Stimulated activated naive CD8-positive, alpha-beta T cell treated with anti-CD3 and anti-CD28 coated beads, Interleukin-15, amount 100 ng/mL, for 72 hours (primary cell): ENCODE measurements at places on chromosomes 16 and 17.

DNA sequence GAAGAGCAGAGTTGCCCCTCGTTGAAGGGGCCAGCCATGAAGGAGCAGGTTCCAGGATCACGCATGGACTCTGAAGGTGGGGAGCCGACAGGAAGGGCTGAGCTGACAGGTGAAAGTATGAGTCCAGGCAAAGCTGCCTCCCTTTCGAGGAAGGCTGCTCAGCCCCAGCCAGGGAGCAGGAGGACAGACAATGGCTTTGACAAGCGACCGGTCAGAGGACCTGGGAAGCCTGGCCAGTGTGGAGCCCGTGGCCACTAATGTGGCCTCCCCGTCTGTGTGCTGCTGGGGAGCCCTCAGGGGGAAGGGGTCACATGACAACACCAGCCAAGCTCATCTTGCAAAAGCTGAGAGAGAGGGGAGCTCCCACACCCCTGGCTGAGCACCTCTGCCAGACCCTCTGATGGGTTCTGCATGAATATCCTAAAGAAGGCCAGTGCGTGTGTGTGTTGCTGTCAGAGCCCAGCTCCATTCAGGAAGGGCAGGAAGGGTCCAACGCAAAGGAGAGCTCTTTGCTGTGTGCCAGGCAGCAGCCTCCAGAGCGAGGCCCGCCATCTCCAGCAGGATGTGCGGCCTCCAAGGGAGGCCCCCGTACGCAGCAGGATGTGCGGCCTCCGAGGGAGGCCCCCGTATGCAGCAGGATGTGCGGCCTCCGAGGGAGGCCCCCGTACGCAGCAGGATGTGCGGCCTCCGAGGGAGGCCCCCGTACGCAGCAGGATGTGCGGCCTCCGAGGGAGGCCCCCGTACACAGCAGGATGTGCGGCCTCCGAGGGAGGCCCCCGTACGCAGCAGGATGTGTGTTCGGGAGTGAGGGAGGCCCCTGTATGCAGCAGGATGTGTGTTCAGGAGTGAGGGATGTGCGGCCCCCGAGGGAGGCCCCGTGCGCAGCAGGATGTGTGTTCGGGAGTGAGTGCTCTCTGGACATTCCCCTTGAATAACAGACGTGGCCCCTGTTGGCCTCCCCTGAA, 102.1 kb upstream of the CHMP6 start:
- no peak for DNase-seq

- no peak for DNase-seq
Observed at GRCh38 chr17:33178681-33179080, 114.4 kb downstream of the ASIC2 start.

- no peak for DNase-seq
Observed at GRCh38 chr16:66097751-66098150, 268.7 kb upstream of the CDH5 start.

DNA sequence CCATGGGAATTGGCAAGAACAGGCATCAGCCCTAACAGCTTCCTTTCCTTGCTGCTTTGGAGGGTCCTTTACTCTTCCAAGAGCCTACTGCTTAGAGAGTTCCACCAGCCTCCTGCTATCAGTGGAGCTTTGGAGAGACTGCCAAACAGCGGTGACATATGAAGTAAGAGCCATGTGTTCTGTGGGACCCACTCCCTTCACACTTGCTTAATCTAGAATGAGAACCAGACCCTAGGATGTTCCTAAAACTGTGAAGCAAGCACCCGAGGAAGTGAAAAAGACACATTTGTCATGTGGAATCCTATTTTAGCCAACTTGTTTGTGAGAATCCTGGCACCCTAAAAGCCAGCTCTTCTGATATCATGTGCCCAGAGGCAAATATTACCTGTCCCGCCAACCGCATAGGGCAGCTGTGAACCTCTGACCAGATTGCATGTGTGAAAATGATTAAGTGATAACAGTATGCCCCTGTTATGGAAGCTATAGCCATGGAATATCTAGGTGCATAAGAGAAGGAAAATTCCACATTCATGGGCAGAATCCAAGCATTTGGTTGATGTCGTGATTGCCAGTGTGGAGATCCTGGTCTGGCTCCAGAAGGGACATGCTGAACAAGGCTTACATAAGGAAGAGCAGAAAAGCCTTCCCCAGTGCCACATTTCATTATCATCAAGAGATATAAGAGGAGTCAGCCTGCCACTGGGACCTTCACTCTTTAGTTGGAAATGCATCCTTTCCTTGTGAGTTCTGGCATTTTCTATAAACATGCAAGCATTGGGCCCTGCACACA, 18.7 kb downstream of the RCVRN start:
- DNase-seq = no peak

DNA sequence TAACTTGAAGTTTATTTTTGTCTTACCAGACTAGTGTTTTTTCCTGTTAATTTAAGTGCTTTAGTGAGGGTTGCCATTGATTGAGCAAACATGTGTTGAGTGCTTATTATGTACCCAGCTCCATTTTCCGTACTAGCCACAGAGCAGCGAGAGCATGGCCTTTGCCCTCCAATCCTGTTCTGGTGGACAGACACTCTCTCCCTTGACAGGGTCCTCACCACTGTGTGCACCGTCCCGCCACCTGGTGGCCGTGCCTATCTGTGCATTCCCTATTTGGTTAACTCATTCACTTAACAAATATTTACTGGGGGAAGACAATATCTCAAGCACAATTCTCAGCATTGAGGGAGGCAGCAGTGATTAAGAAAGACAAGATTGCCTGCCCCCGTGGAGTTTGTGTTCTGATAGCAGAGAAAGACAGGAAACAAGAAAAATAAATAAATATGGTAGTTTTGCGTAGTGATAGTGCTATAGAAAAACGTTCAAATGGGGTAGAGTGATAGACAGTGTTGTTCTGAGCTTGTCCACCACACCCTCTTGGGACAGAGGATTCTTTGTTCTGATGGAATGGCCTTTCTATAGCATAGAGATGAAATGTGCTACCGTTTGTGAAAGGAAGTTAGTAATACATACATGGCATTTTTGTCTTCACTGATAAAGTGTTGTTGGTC, 13.0 kb downstream of the CDH13 start:
- DNase-seq = peak; percentile 50

DNA sequence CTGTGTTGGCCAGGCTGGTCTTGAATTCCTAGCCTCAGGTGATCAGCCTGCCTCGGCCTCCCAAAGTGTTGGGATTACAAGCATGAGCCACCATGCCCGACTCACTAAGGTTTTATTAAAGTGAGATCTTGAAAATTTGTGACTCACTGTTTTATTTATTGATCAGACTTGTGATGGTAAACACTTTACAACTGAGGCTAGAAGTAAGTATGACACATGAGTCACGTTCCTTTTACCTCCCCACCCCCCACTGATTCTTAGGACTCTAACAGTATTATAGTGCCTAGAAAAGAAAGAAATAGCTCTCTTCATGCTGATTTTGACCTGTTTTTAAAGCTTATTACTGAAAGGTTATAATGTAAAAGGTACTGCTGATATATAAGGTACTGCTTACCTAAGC, 160.6 kb downstream of the TANC2 start:
- DNase-seq = no peak
